ENCODE measurements at places on chromosomes 1 and 21.

- peak; percentile 36 for ATAC-seq
These were observed 3.3 kb upstream of the TMEM240 start for GRCh38 chr1:1543706-1544099.

- no peak for ATAC-seq
These were observed 51.5 kb upstream of the LRIF1 start for GRCh38 chr1:111015222-111015621.

DNA sequence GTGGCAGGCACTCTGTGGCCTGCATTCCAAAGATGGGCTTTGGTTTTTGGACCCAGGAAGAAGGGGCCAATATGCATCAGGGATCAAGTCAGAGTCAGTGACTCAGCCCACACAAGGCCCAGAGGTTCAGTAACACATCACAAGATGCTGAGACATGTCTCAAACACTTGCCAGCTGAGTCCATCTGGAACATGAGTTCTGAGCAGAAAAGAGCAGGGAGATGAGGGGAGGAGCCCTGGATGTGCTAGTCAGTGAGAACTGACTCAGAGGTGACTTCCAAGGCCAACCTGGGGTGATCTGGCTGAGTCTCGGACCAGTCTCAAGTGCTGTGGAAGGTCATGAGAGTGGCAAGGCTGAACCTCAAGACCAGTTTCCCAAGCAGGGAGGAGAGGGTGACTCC is 150.1 kb downstream of the CDC7 start:
- ATAC-seq, result peak; percentile 74

DNA sequence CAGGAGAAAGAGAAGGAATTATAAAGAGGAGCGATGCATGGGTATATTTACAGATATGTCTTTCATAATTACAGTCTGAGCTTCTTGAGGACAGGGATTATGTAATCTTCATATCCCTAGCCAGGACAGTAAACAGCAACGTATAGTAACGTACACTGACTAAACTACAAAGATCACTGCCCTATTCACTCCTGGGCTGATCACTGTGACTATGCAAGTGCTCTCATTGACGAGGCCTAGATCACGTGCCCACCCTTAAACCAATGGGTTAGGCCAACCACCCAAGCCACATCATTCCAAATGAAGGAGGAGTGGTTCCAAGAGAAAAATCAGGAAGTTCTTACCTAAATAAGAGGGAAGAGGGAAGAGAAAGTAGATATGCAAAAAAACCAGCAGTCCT is 18.5 kb downstream of the PIK3R3 start:
- ATAC-seq, result no peak

DNA sequence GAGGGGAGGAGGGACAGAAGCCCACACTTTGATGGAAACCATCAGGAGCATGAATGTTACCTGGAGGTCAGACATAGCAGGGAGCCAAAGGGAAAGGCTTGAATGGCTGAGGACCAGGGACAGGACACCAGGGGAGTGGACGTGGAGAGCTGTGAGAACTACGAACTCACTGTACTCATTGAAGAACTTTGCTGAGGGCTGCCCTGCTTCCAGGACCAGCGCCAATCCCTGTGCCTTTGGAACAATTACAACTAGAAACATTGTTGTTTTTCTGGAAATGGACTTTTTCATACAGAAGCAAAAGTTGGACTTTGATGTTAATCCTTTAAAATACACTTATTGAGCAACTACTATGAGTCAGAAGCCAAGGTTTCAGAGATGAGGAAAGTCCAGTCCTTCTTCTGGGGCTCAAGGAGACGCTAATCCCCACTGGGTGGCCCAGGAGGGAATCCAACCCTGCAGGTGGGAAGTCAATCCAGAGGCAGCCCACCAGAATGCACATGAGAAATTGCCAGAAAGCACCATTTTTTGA is 12.9 kb downstream of the TSPAN2 start:
- ATAC-seq, result peak; percentile 32

- ATAC-seq, result no peak
These were observed 19.9 kb downstream of the FMN2 start for GRCh38 chr1:240111558-240111957.

- no peak for ATAC-seq
These were observed 57.5 kb upstream of the GUCA2A start for GRCh38 chr1:42221952-42222606.

DNA sequence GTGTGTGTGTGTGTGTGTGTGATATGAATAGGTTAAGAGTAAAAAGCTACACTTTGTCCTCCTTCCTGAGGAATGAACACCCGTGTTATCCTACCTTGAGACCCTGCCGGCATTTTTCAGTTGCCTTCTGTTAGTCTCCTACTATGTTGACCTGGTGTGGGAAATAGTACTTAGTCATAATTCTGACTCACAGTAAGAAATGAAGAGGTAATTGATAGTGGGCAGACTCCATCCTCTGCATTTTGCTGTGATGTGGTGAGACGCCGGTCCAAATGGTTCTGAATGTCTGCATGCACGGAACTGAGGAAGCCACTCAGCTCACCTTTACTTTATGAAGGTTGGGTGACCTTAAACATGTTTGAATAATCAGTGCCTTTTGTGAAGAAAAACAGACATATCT is 12.6 kb downstream of the CD101 start:
- no peak for ATAC-seq

DNA sequence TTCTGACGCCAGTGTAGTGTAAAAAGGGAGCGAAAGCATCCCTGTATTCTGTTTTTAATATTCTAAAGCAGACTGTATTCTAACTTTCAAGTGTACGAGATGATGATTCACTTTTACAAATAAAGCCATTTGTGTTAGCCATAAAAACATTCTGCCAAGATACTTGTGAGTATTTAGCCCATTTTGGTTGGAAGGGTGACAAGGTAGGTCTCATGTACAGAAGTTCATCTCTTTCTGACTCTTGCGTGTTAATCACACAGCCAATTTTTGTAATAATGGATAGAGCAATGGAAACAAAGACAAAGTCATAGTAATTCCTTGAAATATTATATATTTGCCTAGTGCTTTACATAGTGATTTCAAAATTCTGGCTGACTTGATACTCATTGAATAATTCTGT is 125.3 kb upstream of the GREM2 start:
- no peak for ATAC-seq

GRCh38 chr1:53046930-53047329 is 15.1 kb upstream of the PODN start:
- no peak for ATAC-seq

DNA sequence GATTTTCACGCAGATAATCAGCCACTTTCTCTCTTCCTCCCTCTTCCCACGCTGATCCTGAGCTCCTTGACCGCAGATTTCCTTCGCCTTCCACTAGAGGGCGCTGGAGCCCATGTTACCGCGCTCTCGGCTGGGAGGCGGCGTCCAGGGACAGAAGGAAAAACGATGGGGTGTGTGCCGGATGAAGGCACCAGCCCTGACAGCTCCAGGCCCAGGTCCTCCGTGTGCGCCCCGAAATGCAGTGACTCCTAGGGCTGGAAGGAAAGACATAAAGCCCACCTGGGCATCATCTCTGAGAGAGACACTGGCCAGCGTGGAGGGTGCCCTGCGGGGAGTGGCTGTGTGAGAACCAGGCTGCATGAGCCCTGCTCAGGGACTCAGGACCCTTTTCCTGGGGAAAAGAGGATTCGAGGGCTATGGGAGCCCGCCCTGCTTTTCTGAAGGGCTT is 44.9 kb upstream of the CYP2J2 start:
- peak; percentile 78 for ATAC-seq

DNA sequence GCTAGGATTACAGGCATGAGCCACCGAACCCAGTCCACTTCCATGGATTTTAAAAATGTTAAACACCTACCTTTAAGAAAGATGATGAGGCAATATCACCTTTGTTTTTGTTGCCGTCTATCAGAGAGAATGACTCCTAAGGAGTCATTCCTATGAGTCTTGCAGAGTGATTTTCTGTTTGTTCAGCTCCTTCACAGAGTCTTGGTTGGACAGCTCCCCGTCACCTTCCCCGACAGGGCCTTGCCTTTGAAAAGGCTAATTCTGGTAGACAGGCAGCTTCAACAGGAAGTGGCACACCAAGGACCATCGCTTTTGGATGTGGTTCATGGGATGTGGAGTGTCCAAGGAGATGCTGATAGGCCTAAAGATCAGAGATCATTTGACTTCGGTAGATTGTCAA is 17.5 kb downstream of the ZBTB18 start:
- no peak for ATAC-seq

GRCh38 chr1:90161625-90162024 is 166.7 kb downstream of the ZNF326 start:
- no peak for ATAC-seq

Measured in esophagus mucosa (tissue), 1 donor.